ENCODE measurements at places on chromosomes 4 and X. TPM values are rescaled to one million over a fixed set of nuclear protein-coding genes. Genes with fewer than 3 reads are reported as not detected.

- no peak for DNase-seq
Observed at GRCh38 chrX:11867610-11868345, 109.7 kb downstream of the MSL3 start.

GRCh38 chr4:76717431-76717830 is 180.5 kb downstream of the SOWAHB start:
- no peak for DNase-seq

DNA sequence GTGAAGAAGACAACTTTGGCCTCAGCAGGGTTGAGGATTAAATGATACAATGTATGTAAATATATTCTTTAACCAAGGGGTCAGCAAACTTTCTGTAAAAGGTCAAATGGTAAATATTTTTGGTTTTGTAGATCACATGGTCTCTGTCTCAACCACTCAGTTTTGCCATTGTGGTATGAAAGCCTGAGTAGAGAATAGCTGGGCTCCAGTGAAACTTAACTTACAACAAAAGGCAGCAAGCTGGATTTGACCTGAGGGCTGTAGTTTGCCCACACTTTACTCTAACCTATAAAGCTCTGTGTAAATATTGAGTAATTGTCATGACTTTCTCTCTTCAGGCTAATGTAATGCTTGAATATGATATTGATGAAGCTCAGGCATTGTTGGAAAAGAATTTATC is 19.6 kb downstream of the VBP1 start:
- DNase-seq, result no peak

- no peak for DNase-seq
Observed at GRCh38 chr4:100299046-100299840, 109.0 kb upstream of the DDIT4L start.

DNA sequence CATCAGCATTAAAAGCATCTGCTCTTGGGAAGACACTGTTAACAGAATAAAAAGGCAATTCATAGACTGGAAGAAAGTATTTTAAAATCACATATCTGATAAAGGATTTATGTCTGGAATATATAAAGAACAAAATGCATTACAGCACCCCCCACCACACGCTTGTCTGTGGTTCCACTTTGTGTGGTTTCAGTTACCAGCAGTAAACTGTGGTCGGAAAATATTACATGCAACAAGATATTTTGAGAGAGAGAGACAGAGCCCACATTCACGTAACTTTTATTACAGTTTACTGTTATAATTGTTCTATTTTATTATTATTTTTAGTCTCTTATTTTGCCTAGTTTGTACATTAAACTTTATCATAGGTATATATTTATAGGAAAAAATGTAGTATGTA is 21.2 kb upstream of the PDE6B start:
- DNase-seq, result peak; percentile 50

- DNase-seq, result no peak
Observed at GRCh38 chr4:128727658-128728057, 81.8 kb upstream of the JADE1 start.

GRCh38 chr4:5656415-5656814 is 51.9 kb downstream of the EVC2 start:
- no peak for DNase-seq

GRCh38 chr4:159227984-159228383 is 125.1 kb downstream of the RAPGEF2 start:
- no peak for DNase-seq

DNA sequence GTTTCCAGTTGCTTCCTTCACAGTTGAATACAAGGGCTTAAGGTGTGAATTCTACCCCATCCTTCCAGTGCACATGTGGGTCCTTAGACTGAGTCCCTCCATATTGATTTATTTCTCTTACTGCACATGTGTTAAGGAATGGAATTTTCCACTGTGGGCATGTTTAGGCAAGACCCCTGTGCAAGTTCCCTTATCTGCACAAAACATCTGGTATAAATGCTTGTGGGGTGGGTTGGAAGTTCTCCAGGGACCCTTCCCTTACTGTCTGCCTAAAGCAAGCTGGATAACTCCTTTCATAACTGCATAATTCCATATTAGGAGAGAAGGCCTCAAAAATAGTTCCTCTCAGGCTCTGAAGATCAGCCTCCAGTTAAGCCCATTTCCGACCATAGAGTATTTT is 570.9 kb downstream of the ADGRL3 start:
- DNase-seq, result no peak

Gene ARMCX4
- total RNA-seq, result 1.2 TPM

Gene TCEAL2
- not detected for total RNA-seq

Gene JCHAIN
- not detected for total RNA-seq

Measured in activated CD8-positive, alpha-beta T cell treated with anti-CD3 and anti-CD28 coated beads, Interleukin-2, amount 10 ng/mL, durations not matched to agents 7 days and 5 days (primary cell).